ENCODE measurements at places on chromosomes 3 and 15.

- DNase-seq: no peak
These were observed 48.9 kb downstream of the NIPA2 start for GRCh38 chr15:22887157-22887951.

DNA sequence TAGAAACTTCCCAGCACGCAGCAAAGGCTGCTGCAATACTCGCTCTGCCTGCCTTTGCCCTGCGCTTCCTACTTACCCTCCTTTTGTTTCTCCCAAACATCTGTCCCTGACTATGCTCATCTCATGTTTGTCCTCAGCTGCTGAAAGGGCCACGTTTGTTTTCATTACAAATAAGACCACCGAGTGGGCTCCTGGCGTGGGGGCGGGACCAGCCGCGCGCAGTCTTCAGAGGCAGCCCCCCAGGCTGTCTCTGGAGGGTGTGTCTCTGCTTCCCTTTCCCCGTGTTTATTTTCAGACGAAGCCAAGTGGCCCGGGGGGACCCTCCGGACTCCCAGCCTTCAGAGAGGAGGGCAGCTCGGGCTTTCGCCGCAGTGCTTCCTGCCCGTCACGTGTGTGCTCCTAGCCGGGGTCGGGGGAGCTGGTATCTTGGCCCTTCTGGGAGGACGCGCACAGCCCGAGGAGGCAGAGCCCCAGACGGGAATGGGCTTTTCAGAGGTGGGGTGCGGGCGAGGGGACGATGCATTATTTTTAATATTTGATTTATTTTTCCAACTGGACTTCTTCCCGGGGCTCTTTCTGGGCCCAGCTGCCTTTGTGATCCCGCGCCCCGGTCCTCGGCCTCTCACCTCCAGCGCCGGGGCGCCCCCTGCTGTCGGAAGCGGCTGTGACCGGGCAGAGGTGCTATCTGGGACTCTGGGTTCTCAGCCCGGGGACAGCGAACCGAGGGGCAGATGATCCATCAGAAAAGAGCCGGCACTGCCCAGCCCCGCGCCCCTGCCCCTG, 70.0 kb upstream of the CGNL1 start:
- DNase-seq: peak; percentile 30

DNA sequence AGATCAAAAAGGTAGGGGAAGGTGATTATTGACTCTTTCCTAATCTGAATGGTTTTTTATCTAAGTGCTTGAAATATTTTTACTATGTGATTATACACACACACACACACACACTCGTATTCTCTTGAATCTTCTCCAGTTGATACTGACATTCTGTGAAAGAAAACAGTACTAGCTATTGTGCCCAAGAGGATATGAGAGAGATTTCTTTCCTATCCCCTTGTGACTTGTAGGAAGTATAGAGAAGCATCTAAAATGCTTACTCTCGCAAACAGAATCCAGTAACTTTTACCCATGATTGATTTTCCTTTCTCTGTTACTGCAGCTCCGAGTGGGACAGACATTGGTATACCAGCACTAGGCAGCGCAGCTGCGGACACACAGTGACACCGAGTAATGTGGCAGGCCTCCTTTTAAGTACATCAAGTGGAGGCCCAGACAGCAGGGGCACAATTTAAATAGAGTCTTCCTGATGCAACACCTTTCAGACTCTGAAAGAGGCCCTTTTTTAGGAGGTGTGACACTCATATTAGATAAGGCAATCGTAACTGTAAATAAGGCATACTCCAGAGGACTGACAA, 421.0 kb upstream of the CNTN4 start:
- no peak for DNase-seq

DNA sequence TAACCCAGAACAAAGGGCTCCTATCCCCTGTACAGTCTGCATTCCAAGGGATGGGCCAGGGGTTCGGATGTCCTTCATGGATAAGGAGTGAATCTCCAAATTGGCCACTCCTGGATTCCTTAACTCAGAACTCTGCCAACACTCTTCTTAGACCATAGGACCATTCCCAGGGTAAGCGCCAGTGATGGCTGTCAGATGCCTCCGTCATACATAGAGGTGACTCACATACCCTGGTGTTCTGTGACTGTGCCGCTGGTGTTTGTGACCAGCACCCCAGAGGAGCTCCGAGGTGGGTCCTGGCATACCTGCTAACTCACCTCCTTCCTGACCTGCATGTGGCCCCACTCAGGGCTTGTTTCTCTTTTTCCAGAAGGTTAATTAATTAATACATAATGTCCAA, 134.7 kb downstream of the KLF13 start:
- no peak for DNase-seq

DNA sequence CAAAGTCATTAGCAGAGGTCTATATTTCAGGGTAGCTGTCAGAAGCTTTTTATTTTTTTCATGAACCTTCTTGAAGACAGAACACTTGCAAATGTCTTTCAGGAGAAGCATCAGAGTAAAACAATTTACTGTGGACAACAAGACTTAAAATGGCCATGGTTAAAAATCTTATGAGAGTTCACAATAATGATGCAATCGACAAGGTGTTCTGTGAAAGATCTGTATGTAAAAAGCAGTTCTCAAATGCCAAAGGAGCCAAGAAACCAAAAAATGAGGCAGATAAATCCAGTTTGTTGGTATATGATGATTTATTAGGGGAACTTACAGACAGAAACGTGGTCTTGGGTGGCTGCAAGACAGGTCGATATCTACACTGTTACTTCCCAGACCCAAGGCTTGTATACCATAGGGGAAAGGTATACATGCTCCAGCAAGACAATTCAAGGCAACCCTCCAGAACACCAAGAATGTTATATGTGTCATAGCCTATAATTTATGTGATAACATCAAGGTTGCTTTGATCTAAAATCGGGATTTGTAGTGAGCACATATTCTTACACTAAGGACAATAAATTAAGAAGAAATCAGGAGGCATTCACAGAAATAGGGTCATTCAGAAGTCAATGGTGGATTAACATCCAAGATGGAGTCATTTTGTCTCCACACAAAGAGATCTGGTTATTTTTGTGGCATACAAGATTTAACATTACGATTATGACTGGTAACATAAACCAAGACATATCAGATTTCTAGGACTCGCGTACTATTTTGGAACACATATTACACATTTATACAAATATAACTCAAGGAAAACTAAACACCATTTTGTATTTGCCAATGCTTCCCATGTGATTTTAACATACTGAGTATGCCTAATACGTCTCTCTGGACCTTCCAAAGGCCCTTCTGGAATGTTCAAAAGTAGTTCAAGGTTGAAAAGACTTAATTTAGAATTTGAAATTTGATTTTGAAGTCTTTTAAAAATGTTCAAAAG, 316.4 kb downstream of the THSD4 start:
- no peak for DNase-seq

- peak; percentile 69 for DNase-seq
These were observed 9.2 kb downstream of the TM4SF1 start for GRCh38 chr3:149368201-149368673.

DNA sequence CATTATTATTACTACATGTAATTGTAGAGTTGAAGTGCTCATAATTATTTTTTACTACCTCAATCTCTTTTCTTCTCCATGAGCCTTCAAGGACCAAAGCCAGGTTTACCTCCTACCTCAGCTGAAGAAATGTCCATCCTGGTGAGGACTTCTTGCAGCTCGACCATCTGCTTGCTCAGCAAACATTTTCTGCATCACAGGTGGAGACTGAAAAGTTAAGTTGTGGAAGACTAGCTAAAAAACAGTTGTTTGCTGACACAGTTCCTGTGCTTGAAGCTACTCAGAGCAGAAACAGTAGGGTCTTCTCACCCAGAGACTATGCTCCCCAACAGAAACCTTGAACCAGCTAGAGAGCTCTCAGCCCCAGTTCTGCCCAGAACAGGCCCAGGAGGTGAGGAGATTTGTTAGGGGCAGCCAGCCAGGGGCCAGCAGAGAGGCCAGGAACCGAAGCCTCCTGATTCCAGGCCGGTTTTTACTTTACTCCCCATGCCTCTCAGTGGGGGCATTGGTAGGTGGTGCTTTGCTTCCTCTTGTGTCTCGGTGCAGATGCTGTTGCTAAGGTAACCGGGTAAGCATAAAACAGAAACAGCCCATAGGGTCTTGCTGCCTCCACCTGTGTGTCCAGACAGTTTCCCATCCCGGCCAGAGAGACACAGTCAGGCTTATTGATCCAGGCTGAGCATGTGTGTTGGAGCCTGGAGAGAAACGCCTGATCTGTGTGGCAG, 54.9 kb downstream of the CCNL1 start:
- no peak for DNase-seq

DNA sequence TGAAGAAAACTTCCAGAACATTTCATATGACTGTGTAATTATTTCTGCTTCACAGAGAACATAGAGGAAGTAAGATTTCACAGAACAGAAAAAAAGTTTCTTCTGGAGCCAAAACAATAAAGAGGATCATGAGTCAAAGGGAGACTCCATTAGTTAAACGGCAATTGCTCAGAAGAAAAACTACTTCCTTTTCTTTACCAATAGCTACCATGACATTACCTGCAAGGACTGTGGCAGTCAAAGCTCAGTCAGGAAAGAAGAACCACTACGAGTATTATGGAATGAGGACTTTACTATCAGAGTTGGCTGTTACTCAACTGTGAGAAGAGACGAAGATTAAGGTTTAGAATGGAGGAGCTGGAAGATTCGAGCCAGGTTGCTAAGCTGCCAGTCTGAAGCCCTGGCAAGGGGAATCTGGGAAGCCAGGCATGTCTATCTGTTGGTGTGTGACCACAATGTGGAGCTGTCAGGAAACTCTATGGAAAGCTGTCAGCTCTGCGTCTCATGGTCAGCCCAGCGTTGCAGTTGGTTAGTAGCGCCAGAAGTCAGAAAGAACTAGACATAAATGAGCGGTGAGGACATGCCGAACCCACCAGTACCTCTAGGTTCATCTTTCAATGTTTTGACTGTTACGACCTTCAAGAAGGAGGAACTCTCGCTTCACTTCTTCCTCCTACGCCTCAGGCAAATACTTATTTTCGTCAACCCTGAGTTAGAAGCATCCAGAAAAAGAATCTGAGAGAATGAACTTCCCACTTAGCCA, 604.3 kb downstream of the FGF12 start:
- no peak for DNase-seq

- no peak for DNase-seq
These were observed 21.3 kb downstream of the VGLL3 start for GRCh38 chr3:86969500-86970189.

- DNase-seq: no peak
These were observed 203.8 kb upstream of the MCTP2 start for GRCh38 chr15:94027581-94027980.

DNA sequence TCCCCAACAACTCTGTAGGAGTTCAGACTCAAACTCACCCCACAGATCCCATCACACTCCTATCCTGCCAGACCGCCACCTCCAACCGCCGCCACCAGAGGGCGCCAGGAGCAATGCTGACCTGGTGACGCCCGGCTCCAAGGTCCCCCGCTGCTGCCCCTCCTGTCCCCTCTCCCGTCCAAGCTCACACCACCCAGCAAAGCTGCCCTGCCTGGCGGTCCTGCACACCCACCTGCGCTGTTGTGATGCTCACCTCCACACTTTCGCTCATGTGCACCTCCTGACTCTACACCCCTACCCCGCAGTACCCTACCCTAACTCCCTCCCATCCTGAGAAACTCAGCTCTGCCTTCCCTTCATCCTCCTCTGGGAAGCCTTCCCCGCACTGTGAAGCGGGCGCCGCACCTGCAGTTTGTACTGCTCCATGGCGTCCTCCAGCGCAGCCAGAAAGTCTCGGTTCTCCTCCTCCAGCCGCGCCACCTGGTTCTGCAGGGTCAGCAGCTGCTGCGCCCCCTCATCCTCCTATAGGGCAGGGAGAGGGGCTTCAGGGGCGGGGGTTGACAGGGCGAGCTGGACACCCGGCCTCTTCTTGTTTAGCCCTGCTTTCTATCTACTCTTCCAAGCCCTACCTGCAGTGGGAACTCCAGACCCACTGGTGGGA, 7.9 kb downstream of the KIF7 start:
- DNase-seq: peak; percentile 22

- no peak for DNase-seq
These were observed 205.9 kb upstream of the CDIN1 start for GRCh38 chr15:36373550-36373949.

DNA sequence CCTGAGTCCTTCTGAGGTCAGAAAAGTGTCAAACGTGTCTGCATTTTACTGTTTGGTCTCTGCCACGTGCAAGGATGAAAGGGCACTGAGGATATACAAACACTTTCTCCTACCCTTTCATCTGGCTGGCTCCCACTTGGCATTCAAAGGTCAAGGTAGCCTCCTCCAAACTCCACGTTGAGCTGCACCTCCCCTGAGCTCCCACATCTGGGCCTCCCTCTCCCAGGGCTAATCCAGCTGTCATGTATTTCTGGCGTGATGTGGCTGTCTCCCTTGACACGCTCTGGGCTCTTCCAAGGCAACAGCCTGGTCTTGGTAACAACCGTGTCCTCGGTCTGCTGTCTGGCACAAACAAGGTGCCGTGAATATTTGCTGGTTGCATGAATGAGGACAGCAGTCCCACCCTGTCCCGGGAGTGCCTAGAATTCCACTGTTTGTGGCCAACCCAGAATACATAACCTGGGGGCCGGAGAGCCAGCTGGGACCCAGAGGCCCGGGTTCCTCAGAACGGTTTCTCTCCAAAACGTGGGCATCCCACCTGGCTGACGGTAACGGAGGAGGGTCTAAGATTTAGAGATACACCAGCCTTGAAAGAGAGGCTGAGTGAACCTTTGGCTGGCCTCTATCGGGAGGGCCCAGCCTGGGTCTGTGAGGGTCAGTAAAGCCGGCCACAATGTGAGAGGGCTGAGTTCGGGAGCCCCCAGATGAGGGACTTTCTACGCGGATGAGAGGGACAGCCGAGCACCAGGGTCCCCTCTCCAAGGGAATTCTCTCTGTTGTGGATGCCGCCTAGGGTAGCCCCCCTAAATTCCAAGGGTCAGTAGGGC, 767 bp downstream of the GLT8D1 start:
- no peak for DNase-seq

- DNase-seq: no peak
These were observed 82.7 kb downstream of the EPHB1 start for GRCh38 chr3:134877788-134878187.

DNA sequence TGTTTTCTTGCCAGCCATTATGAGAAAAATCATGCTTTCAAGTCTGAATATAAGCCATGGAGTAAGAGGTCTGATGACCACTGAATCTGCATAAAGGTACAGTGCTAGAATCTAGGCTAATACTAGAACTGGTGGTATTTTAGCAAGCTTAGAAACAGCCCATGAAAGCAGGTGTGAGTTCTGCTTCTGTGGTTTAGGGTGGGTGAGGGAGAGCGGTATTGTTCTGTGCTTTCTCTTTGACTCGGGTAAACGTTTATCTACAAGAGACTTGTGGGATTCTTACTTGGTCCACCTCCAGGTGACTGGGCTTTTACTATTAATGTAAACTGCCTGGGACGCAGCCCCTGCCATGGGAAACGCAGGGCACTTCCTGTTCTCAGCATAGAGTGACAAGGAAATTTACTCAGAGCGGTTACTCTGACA, 55.2 kb downstream of the PGPEP1L start:
- DNase-seq: no peak

DNA sequence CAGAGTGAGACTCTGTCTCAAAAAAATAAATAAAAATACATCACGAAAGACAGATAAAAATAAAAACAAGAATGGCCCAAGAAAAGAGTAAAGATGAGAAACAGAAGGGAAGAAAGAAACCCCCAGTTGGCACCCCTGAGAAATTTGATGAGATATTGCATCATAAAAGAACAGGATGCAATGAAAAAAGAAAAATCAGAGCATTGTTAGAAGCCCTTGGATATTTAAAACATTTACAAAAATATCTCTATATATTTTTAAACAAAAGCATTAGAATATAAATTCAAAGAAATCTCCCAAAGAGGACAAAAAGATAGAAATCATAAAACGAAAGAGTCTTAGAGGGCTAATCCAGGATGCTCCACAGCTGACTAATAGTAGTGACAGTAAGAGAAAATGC, 18.6 kb upstream of the ZBTB38 start:
- DNase-seq: no peak

- DNase-seq: no peak
These were observed 106.4 kb downstream of the EPHB1 start for GRCh38 chr3:134901461-134901860.

Measured in Panc1 (cell line).